ENCODE measurements at places on chromosomes 4 and X.

- DNase-seq, result no peak
Observed at GRCh38 chrX:17081968-17082367, 135.5 kb downstream of the REPS2 start.

DNA sequence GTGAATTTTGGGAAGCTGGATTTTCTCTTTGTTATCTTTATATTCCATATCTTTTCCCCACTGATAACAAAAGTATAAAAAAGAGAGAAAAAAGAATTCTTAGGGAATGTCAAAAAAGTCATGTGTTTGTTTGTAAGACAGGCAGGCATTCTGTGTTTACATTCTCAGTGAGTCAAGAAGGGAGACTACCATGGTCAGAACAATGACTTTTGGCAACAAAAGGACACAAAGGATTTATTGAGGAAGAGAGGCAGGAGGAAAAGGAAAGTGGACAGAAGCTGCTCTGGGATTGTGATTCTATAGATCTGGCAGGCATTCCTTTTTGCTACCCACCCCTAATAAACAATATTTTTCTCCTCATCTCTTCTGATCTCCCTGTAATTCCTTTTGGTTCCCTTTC is 5.9 kb upstream of the ANK2 start:
- DNase-seq, result no peak

DNA sequence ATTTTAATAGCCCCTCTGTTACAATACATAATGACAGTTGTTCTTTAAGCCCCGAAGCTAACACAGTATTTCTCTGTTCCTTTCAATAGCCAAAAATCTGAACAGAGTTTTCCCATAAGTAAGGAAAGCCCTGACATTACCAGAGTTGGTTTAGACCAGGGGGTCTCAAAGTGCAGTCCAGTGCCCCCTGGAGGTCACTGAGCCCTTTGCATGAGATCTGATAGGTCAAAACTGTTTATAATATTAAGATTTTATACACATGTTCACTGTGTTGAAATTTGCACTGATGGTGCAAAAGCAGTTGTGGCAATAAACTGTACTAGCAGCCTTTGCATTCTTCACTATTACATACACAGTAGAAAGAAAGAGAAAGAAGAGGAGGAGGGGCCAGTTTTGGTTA is 177.1 kb downstream of the SPANXN3 start:
- DNase-seq, result no peak

- DNase-seq, result peak; percentile 61
Observed at GRCh38 chr4:73257234-73257633, 1.4 kb downstream of the ANKRD17 start.

DNA sequence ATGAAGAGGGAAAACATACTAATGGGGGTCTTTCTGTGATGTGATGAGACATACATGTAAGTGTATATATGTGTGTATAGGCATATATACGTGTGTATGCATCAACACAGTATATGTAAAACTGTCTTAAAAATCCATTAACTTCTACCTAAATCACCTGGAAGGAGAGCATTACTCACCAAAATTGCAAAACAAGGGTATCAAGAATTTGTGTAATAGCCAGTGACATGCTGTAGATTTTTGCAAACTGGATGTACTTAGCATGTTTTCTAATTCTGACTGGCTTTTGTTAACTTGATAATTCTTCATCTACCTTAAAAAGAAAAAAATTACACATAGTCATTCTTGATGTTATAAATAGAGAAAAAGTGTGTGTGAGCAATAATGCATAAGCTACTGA is 104.7 kb downstream of the PRRG1 start:
- no peak for DNase-seq

DNA sequence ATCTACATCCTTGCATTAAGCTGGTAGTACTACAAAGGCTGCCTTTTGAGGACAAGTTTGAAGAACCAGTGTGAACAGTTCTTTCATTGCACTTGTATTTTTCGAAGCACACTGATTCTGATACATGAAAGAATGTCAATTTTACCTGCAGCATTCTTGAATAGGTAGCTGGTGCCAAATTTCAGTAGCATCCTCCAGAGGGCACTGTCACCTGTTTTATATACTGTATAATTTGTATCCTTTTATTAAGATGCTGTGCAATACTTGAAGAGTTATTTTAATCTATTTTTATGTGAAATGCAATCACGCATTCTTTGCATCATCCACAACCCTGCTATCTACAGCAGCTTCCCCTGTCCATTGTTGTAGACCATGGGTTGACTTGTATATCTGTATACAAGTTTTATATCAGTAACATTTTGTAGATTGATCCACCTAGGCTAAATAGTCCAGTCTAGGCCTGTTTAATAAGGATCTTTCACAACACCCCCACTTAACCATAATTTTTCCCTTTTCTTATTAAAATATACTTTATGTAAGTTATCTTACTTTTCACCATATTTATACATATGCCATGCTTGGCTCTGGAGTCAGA is 325.7 kb downstream of the PCDH7 start:
- no peak for DNase-seq

- no peak for DNase-seq
Observed at GRCh38 chr4:114691865-114692264, 93.3 kb downstream of the UGT8 start.

- no peak for DNase-seq
Observed at GRCh38 chr4:150139297-150139865, 61.1 kb downstream of the DCLK2 start.

DNA sequence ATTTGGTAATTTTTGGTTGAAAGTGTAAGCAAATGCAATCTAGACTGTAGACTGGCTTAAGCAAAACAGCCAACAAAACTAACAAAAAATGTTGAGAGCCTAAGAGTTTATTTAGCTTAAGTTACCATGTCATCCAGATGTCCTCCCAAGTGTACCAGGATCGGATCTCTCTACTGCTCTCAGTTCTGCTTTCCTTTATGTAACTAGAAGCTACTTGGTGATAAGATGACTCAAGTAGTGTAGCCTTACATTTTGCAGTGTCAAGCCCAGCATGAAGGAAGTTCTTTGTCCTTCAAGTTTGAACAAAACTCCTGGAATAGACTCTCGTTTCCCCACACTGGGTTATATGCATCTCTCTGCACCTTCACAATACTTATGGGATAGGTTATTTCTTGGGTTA is 1500.0 kb downstream of the STIM2 start:
- DNase-seq, result no peak
